MM.1S (cell line): ENCODE measurements at places on chromosomes 1 and 21.

GRCh38 chr1:155360051-155360450 lies 39.4 kb downstream of the RUSC1 start:
- no peak for DNase-seq

- DNase-seq, result no peak
Measured at GRCh38 chr1:94515296-94515947, 26.1 kb downstream of the F3 start.

GRCh38 chr1:239250353-239251035 lies 135.9 kb upstream of the CHRM3 start:
- no peak for DNase-seq

DNA sequence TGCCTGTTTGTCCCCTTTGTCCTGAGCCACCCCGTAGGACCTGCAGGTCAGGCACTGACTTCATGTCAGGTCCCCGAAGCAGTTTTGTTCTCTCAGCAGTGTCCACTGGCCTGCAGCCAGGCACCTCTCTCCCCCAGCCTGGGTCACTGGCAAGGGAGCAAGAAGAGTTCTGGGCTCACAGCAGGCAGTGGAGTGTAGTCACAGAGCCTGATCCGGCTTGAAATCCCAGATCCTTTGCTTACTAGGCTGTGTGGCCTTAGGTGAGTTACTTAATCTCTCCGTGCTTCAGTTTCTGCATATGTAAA lies 34.2 kb downstream of the L1TD1 start:
- no peak for DNase-seq

- DNase-seq, result no peak
Measured at GRCh38 chr1:85151446-85151845, 49.4 kb downstream of the SYDE2 start.

DNA sequence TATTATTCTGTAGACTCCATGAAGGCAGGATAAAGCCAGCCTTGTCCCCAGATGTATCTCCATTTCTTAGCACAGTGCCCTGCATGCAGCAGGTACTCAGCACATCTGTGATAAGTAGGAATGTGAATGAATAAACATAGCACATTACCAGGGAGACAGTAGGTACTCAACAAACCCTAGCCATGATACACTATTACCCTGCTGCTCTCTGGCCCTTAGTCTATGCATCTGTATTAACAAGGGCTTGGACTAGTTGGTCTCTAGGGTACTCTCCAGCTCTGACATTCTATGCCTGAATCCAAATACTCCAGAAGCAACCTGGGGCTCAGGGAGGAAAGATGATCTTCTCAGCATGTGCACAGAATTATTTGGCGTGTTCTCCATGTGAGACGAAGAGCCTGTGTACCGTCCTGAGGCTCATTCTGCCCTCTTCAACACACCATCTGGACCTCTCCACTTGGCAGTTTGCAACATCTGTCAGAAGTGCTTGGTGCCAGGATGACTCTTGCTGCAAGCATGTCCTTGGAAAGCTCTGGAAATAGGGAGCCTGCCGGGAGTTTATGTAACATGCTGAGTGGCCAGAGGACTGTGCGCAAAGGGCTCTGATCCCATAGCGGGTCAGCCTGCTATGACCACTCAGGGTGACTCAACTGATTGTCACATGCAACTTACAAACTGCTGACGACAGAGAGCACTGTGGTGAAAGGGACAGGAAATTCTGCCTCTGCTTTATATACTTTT lies 228.2 kb upstream of the USP24 start:
- no peak for DNase-seq

DNA sequence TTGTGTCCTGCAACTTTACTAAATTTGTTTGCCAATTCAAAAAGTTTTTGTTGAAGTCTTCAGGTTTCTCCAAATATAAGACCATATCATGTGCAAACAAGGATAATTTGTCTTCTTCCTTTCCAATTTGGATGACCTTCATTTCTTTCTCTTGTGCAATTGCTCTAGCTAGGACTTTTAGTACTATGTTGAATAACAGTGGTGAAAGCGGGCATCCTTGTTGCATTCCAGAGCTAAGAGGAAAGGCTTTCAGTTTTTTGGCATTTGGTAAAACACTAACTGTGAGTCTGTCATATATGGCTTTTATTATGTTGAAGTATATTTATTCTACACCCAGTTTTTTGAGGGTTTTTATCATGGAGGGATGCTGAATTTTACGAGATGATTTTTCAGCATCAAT lies 630.0 kb upstream of the ADGRL2 start:
- DNase-seq, result no peak

DNA sequence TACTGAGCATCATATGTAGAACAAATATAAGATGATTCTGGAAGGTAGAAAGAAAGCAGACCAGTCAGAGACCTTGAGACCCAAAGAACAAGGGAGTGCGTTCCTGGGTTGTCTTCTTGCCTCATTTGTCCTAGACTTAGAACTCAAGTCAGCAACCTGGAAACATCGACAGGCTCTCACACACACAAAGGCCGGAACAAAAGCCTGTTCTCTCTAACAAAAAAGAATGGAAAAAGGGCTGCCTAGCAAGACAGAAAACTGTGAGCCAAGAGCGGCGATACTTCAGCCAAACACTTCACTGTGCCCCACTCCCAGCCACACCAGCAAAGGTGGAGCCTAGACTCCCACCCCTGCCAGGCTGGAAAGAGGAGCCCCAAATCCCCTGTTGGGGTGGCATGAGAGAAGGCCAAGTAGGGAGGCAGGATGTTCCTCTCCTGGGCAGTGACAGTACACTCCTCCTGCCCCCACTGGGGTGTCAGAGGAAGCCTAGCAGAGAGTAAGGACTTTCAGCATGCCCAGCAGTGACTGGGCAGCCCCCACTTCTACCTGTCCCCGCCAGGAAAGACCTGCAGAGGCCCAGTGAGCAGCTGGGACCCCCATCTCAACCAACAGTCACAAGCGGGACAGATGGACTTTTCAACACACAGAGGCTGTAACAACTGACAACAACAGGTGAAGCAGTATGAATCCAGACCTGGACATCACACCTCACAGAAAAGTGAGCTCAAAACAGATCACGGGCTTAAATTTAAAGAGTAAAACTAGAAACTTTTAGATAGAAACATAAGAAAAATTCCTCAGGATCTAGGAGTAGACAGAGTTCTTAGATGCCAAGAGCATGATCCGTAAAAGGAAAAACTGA lies 33.0 kb downstream of the MRAP start:
- DNase-seq, result no peak

DNA sequence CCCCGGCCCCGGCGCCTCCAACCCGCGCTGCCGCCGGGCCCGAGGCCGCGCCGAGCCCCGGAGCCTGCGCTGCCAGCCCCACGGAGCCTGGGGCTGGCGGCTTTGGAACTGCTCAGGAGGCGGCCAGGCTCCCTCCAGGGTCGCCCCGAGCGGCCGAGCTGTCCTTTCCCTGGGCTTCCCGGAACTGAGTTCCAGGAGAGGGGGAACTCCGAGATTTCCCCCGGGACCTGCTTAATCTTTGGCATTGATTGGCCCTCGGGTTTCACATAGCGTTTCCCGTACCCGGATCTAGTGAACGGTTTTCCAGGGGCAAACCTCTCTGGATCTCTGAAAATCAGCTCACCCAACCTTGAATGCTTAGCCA lies 504 bp downstream of the H6PD start:
- no peak for DNase-seq

- no peak for DNase-seq
Measured at GRCh38 chr1:82377201-82377884, 576.6 kb downstream of the ADGRL2 start.

- no peak for DNase-seq
Measured at GRCh38 chr1:215793180-215793579, 226.1 kb downstream of the KCTD3 start.

GRCh38 chr1:48823168-48823567 lies 46.5 kb upstream of the BEND5 start:
- DNase-seq, result no peak

DNA sequence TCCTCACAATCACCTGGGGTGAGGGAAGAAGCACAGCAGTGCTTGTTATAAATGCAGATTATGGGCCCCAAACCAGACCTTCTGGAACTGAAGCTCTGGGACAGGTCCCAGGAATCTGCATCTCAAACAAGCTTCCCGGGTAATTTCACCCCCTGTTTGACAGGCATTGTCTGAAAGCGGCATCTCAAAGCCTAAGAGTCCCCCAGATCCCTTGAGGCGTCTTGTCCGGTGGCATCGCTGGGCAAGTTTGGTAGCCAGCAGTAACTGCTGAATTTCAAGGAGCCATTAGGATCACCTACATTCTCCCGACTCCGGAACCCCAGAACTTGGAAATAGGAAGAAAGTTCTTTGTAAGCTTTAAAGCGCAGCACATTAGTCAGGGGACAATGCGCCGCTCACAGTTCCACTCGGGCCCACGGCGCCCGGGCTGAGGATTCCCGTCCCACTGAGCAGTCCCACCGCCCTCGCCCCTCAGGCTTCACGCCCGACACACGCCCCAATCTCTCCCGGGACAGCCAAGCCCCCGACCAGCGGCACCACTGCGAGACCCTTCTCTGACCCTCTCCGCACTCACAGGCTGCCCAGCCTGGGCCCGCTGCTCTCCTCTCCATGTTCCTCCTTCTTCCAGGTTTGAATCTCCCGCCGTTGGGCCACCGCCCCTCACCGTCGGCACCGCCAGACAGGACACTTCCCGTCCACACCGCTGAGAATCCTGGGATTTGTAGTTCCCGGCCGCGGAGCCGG lies at the start of gene IQGAP3:
TSS of gene IQGAP3 (minus strand) at position 647 of the 744 bp plus-strand sequence. CDS start at position 611, 36 bp downstream.
- DNase-seq, result peak; percentile 94

DNA sequence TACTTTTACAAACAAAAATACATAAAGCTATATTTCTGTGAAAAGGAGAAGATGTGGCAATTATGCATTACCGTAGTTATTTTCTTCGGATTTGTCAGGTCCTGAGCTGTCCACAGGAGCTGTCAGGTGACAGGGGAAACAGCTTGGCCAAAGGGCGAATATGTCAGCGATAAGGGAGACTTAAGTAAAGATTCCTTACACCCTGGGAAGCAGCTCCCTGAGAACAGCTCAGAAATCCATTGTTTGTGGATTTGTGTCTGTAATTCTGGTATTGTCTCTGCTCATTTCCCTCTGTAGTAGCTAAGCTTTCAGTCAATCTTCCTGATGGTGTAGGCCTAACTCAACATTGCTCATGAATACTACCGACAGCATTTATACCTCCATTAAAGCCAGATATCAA lies 7.1 kb upstream of the CD34 start:
- no peak for DNase-seq
